ENCODE measurements at places on chromosomes 3 and 15.

GRCh38 chr3:68973639-68974038 is 39.8 kb downstream of the EOGT start:
- no peak for DNase-seq

GRCh38 chr3:114411811-114412803 is 118.3 kb downstream of the TIGIT start:
- no peak for DNase-seq

DNA sequence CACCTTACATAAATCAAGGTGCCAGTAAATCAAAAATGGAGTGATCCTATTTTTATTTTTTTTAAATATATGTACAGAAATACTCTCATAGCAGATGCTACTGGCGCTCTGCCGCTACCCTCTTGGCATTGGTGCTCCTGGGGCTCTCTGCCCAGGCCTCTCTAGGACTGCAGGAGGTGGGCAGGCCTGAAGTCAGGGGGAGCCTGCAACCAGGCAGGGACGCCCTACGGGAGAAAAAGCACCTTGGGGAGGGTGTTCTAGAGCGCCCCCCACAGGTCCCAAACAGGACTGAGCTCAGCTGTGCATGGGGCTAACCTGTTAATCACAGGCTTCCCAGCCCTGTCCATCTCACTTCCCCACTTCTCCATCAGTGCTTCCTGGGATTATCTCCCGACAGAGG is 192.5 kb downstream of the SHQ1 start:
- DNase-seq = no peak

DNA sequence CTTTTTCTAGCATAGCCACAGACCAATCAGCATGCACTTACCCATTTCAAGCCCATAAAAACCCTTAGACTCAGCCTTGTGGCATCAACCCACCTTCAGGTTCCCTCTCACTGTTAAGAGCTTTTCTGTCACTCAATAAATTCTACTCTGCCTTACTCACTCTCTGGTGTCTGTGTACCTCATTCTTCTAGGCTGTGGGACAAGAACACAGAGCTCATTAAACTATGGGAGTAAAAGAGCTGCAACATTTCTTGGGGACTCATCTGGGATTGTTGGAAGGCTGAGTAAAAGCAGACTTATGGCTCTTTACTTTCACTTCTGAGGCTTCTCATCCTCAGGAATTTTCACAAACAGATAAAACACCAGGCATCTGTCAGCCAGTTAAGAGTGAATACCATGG is 879.3 kb downstream of the ROBO2 start:
- DNase-seq = no peak

- DNase-seq = no peak
Measured at GRCh38 chr3:151383956-151384355, 597 bp downstream of the P2RY12 start.

DNA sequence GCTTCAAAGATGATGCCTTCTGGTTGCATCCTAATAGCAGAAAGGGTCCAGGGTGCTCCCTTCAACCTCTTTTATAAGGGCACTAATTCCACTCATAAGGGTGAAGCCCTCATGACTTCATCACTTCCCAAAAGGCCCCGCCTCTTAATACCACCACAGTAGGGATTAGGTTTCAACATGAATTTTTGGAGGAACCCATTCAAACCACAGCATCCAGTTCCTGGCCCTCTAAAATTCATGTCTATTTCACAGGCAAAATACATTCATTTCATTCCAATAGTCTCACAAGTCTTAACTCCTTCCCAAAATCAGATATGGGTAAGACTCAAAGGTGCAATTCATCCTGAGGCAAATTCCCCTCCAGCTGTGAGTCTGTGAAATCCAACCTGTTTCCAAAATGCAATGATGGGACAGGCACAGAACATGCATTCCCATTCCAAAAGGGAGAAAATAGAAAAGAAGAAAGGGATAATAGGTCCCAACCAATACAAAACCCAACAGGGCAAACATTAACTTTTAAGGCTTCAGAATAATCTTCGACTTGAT is 124.0 kb downstream of the ATP1B3 start:
- no peak for DNase-seq

DNA sequence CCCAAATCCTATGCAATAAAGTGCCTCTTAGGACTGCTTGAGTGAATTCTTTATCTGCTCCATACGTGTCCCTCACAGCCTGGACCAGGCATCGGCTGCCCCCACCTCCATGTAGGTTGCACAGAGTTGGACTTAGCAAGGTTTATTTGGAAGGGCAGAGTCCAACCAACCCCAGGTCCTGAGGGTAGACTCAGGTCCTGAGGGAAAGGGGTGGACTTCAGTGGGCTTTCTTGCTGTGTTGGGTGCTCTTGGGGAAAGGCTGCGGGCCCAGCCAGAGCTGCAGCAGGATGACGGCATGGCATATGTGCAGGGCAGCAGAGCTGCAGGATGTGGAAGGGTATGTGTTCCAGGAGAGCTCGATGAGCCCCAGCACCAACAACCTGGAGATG is 6.5 kb downstream of the ALG3 start:
- DNase-seq = no peak

DNA sequence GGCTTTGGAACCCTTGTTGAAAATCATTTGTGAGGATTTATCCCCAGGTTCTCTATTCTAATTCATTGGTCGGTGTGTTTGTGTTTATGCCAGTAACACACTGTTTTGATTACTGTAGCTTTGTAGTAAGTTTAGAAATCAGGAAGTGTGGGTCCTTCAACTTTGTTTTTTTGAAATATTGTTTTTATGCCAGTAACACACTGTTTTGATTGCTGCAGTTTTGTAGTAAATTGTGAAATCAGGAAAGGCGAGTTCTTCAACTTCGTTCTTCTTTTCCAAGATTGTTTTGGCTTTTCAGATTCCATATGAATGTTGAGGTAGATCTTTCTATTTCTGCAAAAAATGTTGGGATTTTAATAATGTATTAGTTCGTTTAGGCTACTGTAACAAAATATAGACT is 314.6 kb downstream of the RPLP1 start:
- DNase-seq = no peak

- no peak for DNase-seq
Measured at GRCh38 chr3:20999661-21000060, 751.3 kb downstream of the ZNF385D start.

- DNase-seq = no peak
Measured at GRCh38 chr3:62570888-62571287, 197.5 kb upstream of the FEZF2 start.

DNA sequence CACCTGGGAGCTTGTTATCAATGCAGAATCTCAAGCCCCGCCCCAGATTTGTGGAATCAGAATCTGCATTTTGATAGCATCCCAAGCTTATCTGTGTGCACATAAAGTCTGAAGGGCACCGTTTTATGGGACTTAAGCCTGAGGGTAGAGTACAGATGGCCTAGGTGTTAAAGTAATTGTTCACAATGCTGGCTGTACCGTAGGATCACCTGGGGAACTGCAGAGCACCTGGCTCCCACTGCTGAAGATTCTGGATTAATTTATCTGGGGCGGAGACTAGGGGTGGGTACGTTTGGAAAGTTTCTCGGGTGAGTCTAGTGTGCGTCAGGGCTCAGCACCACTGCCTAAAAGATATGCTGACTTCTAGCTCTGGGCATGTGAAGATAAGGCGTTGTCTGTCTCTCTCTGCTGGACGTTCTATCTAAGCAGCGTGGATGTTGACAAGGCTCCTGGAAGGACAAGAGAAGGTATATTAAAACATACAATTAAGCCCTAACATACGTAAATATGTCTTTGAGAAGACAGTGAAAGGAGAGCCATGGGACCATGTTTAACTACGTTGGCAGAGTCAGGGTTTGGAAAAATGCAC is 63.2 kb upstream of the RASGRP1 start:
- no peak for DNase-seq

DNA sequence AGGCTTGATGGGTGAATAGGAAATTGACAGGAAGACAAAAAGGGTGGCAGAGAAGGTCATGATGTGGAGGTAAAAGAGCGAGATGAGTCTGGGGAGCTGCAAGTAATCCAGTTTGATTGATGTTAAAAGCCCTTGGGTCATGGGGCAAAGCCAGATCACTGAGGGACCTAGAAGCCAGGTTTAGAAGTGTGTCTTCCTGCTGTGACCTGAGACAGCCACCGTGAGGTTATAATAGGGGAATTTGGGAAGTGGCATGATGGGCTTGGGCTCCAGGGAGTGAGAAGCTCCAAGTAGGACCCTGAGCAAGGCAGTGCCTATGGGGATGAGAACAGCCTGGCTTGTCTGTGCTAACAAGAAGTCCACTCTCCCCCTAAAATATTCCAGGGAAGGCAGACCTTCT is 298.5 kb downstream of the RPLP1 start:
- DNase-seq = no peak

DNA sequence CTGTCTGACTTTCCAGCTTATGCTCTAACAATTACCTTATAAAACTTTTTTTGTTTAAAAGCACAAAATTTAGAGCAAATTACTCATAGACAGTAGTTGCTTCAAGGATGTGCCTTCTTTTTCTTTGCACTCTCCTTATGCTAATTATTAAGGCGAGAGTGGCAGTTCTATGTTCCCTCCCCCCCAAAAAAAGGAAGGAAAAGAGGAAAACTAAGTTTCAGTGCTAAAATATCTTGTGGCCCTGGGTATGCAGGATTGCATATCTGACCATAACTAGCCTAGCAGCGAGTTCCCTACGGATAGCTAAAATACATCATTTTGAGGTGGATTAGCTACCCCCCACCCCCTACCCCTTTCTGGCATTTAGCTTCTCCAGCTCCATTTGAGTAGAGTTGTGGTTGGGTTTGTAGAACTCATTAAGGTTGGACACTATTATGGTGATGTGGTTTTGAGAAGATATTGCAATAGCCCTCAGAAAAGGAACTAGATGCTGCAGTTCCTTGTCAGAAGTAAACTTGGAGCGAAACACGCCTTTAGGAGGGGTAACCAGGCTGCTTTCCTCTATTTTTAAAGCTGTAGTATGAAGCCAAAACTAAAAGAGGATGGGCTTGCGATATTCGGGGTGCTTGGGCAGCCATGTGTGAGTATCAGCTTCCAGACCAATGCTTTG is 174.6 kb downstream of the AKAP13 start:
- no peak for DNase-seq

DNA sequence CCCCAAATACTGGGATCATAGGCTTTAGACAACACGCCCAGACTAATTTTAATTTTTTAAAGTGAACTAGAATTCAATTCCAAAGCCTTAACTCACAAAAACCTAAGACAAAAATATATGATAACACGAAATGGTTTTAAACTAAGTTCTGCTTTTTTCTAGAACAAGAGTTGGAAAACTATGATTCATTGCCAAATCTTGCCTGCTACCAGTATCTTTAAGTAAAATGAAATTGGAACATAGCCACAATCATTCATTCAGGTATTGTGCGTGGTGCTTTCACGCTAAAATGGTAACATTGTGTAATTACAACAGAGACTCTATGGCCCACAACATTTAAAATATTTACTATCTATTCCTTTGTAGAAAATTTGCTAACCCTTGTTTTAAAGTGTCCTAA is 488.0 kb upstream of the ZNF385D start:
- DNase-seq = no peak

- peak; percentile 60 for DNase-seq
Measured at GRCh38 chr15:31434588-31435260, 108.1 kb downstream of the KLF13 start.

- DNase-seq = no peak
Measured at GRCh38 chr3:112644453-112644852, 3.5 kb upstream of the CCDC80 start.

- no peak for DNase-seq
Measured at GRCh38 chr3:134677196-134677986, 26.6 kb upstream of the KY start.

DNA sequence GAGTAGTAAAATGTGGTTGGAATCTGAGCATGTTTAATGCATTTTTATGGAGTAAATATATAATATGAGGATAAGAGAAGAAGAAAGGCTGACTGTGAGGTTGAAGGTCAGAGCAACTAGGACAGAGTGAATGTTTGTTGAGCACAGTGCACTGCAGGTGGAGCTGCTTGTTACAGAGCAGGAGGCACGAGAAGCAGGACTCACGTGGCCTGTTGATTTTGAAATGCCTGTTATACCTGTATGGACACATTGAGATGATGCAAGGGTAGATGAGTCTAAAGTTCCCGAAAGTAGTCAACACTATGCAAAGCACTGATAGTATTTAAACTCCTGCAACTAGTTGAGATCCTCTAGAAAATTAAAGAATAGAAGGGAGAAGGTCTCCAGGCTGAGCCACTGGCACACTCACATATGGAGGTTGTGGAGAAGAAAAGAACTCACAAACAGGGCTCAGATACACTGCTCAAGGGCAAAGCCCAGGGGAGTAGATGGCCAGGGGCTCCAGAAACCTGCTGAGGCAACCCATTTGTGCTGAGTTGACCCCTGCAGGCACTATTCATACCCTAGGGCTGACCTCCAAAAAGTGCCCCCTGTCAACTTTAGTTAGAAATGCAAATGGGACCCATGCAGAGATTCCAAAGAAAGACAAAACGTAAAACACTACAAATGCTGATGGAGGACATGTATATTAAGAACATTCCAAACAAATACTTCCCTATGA is 541.5 kb downstream of the GABRG3 start:
- DNase-seq = no peak

DNA sequence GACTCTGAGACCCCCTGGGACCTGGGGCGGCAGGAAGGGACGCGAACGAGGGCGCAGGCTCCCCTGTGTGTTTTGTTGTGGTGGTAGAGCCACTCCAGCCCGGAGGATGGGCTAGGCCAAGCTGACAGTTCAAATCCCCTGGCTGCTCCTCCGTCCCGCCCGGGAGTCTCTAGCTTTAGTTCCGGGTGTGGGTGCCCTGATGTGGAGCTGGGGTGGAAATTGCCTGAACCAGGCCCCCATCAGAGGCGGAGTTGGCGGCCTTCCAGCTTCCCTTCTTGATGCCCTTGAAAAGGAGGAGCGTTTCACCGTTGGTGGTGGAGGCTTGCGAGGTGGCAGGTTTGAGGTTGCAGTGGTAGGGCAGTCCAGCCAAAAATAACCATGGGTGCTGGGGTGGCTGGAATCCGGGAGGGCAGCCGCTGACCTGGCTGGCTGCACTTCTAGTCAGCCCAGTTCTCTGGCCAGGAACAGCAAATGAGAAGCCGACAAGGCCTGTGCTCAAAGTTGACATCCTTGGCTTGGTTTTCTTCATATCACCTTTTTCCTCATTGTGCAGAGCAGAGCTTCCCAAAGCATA is 817 bp downstream of the CLK3 start:
- DNase-seq = peak; percentile 73

GRCh38 chr15:73504885-73505284 is 61.9 kb downstream of the REC114 start:
- no peak for DNase-seq

GRCh38 chr3:16533928-16534574 is 20.6 kb upstream of the RFTN1 start:
- no peak for DNase-seq

- no peak for DNase-seq
Measured at GRCh38 chr3:125121246-125122010, 65.6 kb upstream of the HEG1 start.

DNA sequence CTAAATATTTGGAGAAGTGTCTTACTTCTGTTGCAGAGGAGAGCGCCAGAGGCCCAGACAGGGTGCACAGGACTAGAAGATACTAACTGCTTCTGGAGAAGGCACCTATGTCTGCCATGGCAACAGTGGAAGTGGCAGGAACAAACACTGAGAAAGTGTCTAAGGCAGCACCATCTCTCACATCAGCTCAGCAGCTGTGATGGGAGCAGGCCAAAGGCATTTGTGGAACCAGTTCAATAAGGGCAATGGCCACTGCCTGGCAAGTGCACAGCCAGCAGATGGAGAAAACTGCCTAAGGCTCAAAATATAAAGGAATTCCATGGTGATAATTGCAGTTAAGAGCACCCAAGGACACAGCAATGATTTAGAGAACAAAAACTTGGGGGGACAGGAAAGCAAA is 563.0 kb upstream of the CCDC54 start:
- DNase-seq = no peak

GRCh38 chr3:170356596-170357175 is 829 bp upstream of the SKIL start:
- DNase-seq = peak; percentile 19
